ENCODE measurements at places on chromosomes 4 and X.
A peak's percentile ranks its signal among the peaks of the same experiment; 100 is the strongest.

DNA sequence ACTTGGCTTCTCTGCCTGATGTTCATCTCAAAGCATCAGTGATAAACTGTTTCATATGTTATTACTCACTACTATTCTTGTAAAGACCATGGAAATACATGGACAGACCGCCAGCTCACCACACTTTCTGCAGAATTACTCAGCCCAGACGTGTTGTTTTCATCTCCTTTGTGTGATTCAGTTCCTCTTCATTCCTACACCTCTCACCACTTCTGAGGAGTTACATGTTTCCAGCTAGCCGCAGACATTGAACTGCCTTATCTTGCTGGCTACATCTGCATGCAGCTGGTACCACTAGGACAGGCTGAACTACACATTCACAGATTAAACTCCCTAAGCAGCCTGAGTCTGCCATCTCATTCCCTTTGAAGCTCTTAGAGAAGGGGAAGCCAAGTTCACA lies 443.2 kb upstream of the FGF16 start:
- peak; percentile 2 for DNase-seq

GRCh38 chr4:125115476-125115875 lies 199.3 kb upstream of the FAT4 start:
- peak; percentile 30 for DNase-seq

- no peak for DNase-seq
Observed at GRCh38 chr4:168891688-168892087, 118.4 kb downstream of the CBR4 start.

- peak; percentile 43 for DNase-seq
Observed at GRCh38 chr4:1579901-1580691, 104.0 kb downstream of the FAM53A start.

GRCh38 chr4:156036496-156036895 lies 82.8 kb upstream of the CTSO start:
- no peak for DNase-seq

- DNase-seq, result no peak
Observed at GRCh38 chr4:14315129-14315528, 687.2 kb upstream of the CPEB2 start.

DNA sequence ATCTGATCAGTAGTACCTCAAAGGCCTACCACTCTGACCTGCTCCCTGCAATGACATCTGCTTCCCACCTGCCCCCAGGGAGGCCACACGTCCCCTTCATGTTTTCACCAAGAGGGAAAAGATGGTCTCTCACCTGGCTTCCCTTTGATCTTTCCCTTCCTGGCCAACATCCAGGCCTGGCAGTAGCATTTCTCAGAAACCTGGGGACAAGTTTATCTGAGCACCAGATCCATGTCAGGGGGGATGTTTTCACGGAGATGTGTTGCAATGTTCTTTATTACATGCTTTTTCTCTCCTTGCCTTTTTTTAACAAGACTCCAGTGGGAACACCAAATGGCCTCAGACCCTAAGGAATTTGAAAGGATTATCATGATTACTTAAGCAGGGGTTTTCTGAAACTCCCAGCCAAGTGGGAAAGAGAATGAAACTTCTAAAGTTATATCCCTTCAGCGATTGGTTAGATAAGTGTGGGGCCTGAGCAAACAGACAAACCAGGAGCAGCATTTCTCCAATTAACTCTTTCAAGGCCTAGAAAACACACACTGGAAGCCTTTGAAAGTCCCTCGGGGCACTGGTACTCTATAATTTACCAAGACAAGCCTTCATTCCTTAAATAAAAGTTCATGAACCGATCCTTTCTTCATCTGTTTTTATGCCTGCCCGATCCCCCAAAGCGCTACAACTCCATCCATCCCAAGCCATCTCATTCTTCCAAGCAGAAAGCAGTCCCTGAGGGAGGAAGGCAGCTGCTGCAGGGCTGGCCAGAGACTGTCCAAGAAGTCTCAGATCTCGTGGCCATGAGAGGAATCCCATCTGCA lies 94.1 kb downstream of the BCOR start:
- no peak for DNase-seq

DNA sequence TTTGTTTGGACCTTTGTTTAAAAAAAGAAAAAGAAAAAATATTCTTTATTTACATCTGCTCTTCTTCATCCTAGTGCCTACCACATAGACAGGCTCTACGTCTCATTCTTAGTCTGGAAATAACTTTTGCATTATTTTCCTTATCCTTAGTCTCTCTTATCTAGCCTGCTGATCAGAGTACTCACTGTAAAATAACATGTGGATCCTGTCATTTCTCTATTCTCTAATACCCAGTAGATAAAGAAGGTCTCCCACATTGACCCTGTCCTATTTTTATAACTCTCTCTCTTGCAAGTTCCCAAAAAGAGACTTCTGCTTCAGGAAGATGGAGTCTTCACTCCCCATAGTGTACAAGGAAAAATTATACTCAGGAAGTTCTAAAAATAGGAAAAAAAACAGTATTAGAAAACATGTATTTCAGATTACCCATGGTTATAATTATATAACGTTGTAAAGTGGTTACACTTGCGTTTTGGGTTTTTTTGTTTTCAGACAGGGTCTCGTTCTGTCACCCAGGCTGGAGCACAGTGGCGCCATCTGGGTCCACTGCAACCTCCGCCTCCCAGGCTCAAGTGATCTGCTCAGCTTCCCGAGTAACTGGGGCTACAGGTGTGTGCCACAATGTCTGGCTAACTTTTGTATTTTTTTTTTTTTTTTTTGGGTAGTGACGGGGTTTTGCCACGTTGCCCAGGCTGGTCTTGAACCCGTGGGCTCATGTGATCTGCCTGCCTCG lies 23.8 kb downstream of the ZFX start:
- no peak for DNase-seq
